ENCODE measurements at places on chromosomes 16 and 17.

DNA sequence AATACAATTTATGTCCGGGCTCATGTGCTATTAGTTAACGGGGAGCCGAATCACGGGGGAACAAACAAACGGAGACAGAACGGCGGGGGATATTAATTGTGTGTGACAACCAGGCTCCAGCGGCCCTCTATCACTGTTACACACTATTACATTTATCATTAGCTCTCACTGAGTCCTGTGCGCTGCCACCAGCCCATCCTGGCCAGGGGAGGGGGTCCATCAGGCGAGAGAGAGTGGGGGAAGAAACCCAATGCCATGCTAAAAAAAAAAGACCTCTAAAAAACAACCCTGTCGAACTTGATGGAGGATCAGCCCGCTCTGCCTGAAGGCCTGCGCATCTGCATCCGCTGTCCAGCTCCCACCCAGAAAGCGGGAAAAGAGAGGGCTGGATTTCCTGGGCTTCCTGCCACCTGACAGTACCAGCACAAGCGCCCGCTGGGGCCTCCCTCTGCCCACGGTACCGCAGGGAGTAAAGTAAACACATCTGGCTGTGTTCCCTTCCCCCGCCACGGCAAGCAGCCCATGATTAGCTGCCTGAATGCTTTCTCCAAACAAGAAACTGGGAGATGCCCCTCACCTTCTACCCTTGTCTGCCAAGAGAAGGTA lies 41.7 kb downstream of the PIPOX start:
- DNase-seq: no peak

DNA sequence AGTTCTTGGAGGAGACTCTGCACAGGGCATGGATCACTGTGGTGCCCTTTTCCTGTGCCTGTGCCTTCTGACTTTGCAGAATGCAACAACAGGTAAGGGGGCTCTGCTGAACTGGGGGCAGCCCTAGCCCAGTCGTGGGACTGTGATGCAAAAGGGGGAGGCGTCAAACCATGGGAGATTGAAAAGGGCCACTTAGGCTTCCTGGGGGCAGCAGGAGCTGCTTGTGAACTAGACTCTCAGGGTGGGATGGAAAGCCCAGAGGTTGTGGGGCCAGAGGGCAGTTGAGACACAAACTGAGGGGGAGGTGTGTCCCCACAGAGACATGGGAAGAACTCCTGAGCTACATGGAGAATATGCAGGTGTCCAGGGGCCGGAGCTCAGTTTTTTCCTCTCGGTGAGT lies 19.6 kb downstream of the ADGRG5 start:
- DNase-seq: no peak

DNA sequence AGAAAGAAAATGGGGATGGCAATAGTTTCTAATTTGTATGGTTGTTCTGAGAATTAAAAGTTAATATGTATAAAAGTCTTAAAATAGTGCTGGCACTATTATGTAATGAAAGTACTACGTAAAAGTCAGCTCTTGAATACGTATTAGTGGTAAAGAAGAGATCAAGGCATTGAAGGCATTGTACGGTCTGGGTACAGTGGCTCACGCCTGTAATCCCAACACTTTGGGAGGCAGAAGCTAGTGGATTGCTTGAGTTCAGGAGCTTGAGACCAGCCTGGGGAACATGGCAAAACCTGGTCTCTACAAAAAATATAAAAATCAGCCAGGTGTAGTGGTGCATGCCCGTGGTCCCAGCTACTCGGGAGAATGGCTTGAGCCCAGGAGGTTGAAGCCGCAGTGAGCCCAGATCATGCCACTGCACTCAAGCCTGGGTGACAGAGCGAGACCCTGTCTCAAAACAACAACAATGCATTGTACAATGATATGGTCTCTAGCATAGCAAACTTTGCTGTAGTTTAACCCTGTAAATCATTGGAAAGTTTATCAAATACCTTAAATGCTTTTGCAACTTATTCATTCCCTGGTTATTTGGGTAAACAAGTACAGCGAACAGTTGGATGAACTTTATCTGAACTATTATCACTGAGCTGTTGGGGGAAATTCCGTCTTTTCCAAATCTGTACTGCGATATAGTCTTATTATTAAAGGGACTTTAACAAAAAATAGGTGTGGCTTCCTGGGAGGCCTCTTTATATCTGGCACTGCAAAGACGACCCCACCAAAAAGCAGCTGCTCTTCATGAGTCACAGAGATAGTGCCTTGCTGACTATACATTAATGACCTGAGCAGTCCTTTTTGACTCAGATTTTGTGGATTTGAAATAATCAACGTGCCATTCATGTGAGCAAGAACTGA lies 73.6 kb downstream of the GPRC5B start:
- no peak for DNase-seq

- DNase-seq: no peak
These were observed 11.2 kb upstream of the ADAM11 start for GRCh38 chr17:44747566-44747965.

DNA sequence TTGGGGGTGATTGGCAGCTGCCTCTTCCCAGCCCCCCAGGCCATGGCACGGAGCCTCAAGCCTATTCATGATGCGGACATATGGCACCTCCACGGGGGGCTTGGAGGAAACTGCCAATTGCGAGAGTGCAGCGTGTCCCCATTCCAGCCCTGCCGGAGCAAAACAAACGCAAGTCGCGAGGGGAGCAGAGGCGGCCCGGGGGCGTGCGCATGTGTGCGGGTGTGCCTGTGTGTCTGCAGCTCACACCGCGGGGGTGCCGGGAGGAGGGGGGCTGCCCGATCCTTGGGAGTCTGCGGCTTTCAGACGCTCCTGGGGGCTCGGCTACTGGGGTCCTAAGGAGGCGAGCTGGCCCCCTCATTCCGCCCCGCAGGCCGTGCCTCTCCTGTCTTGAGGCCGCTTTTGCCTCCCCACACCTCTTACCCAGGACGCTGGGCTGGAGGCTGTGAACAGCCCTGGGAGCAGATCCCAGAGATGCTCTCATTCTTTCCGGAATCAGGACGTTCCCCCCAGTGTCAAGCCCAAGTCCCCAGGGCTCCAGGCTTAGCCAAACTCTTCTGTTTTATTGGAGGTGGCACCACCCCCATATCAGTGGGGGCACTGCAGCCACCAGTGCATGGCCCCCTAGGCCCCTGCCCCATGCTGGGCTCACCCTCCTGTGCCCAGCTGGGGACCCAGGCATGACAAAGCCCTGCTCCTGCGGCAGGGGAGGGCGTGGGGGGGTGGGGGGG lies 29.1 kb downstream of the ENDOV start:
- DNase-seq: no peak

GRCh38 chr17:63405741-63406261 lies 40.3 kb downstream of the CYB561 start:
- no peak for DNase-seq

DNA sequence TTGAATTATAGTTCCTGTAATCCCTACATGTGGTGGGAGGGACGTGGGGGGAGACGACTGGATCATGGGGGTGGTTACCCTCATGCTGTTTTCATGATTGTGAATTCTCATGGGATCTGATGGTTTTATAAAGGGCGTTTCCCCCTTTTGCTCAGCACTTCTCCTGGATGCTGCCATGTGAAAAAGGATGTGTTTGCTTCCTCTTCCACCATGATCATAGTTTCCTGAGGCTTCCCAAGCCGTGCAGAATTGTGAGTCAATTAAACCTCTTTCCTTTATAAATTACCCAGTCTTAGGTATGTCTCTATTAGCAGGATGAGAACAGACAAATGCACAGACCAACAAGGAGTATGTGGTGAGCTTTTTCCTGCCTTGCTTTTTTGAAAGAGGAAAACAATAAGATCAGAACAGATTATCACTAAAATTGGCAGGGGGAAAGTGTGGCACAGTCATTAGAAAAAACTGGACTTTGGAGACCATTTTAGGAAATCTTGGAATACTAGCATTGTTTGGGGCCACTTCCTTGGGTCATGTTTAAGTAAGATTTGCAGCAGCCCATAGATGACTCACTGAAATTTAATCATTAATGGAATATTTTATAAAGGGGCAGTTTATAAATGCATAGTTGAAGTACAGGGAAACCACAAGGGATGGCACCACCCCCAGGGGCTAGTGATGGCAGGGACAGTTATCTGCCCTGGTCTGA lies 352.8 kb downstream of the CDH13 start:
- no peak for DNase-seq

GRCh38 chr16:79253100-79253631 lies 347.4 kb downstream of the MAF start:
- DNase-seq: no peak

GRCh38 chr16:1184156-1184868 lies 31.4 kb downstream of the CACNA1H start:
- no peak for DNase-seq

DNA sequence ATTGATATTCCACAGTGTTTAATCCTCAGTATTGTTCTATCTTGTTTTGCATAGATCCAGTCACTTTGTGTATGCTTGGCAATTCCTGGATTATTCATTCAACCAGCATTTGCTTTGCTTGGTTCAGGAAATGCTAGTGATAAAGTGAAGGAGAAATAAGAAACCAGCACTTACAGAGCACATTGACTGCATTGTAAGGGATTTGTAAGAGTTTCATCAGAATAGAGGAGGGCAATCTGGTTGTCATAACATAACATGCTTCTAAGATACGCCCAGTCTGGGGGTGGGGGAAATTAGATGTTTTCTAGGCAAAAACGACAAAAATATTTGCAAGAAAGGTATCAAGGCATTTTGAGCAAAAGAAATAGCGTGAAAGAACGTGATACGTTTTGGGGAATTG lies 40.4 kb downstream of the TNRC6A start:
- no peak for DNase-seq

DNA sequence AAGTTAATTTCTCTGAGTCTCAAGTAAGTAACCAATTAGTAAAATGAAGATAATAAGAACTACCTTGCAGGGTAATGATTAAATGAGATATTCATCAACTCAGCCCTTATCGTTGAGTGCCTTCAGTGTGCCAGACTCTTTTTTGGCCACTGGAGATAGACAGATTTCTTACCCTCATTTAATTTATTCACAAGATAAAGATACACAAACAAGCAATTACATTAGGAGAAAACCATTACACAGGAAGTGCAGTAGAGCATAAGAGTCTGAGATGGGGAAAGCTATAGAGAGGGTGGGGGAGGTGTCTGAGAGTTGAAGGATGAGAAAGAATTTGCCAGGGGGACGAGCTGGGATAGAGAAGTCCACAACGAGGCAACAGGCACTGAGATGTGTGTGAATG lies 72.5 kb upstream of the BCAR1 start:
- DNase-seq: no peak

DNA sequence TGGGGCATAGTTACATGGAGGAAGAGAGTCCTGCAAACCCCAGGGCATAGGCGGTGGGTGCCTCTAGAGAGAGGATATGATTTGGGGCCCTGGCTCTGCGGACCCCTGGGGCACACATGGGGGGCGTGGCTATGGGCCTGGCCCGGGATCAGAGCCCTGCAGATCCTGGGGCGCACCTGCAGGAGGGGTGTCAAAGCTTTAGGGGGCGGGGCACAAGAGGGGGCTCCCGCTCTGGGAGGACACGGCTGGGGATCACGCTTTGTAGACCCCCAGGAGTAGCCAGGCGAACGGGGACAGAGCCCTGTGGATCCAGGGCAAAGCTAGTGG lies 497 bp downstream of the BCL7C start:
- DNase-seq: no peak

DNA sequence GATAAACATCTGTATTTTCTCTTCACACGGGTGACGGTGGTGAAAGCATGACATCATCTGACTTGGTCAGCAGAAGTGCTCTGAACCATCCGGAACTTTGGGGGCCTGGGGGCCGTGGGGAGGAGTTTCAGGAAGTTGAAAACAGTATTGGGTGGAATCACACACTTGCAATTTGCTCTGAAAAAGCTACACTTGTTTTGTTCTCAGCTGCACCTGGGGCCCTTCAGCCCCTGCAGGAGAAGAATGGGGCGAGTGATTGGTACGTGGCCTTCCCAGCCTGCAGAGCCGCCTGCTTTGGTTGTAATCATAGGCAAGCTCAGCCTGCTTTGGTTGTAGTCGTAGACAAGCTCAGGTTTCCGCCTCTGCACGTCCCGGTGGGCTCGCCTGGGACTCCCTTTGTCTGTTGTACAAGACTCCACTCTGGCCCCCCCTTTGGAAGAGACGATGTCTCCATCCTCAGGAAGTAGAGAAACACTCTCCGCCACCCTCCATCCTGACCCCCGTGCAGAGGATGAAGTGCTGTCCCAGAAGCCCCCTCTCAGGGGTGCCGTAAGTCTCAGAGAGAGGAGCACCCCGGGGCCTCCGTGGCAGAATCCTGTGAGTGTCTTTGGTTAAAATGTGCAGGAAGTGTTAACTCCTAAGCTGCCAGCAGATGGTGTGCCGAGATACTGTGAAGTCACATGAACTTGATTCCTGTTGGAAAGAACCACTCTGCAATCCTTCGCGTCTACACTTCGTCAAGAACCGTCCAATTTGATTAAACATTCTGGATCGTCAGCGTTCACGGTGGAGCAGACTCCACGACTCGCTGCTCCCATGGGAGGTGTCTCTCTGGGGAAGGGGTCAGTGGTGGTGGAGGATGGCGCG lies 5.4 kb downstream of the BANP start:
- peak; percentile 61 for DNase-seq

GRCh38 chr16:15605839-15606517 lies 37.0 kb downstream of the MARF1 start:
- DNase-seq: no peak

DNA sequence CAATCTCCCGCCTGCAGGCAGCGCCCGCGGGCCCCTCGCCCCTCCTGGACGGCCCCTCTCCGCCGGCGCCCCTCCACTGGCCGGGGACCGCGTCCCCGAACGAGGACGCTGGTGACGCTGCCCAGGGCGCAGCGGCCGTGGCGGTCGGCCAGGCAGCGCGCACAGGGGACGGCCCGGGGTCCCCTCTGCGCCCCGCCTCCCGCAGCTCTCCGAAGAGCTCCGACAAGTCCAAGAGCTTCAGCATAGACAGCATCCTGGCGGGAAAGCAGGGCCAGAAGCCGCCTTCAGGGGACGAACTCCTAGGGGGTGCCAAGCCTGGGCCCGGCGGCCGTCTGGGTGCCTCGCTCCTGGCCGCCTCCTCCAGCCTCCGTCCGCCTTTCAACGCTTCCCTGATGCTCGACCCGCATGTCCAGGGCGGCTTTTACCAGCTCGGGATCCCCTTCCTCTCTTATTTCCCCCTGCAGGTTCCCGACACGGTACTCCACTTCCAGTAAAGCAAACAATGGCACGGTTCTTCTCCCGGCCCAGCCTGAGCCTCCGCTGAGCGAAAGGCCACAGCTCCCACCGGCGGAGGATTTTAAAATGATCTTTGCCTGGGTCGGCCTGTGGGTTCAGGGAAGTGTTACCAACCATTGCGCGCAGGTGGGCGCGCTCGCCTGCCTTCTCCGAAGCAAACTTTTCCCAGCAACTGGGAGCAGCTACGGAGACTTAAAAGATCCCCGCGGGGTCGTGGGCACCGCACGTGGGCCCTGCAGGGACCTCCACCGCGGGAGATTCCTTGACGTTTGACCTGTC lies 1.1 kb downstream of the FOXL1 start:
- DNase-seq: no peak

GRCh38 chr16:15915555-15916081 lies 27.2 kb upstream of the CEP20 start:
- DNase-seq: no peak

DNA sequence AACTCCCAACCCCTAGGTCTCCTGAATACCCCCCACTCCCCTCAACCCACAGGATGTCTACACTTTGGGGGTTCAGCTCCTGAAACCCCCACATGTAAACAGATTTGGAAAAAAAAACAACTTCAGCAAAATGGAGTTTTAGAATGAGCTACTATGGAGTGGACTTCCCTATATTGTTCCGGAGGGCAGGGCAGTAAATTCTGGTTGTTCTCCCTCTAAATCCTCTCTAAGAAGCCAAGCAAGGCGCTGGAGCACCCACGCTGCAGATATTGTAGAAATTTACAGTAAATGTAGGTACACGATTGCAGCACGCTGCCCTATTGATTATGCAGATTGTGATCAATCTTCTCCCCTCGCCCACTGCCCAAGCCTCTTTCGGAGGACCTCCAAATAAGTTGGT lies 8.5 kb upstream of the ZFHX3 start:
- no peak for DNase-seq

- no peak for DNase-seq
These were observed 21.2 kb upstream of the PHAF1 start for GRCh38 chr16:67088551-67088950.

Data from stimulated activated CD4-positive, alpha-beta T cell treated with anti-CD3 and anti-CD28 coated beads, Interleukin-12 subunit alpha, Interleukin-12 subunit beta, amount 100 ng/mL, for 4 hours (primary cell).